ENCODE measurements at places on chromosomes 2 and 18.

GRCh38 chr18:55085557-55086285 is 126.5 kb upstream of the CCDC68 start:
- no peak for DNase-seq

DNA sequence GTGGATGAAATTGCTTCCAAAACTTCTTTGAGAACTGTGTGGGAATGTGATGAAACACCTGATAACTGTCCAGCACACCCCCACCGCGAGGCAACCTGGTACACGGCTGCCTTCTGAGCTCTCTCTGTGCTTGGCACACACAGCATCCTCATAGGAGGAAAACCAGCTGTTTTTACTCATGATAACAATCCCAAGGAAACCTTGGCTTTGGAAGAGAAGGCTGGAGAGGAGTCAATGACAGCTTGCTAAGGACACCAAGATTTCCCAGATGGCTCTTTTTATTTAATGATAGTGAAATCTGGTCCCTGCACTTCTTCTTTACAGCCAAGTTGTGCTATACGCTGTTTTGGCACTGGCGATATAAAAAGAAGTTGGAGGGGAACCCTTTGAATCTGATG is 232.5 kb upstream of the FN1 start:
- no peak for DNase-seq

- DNase-seq, result no peak
Observed at GRCh38 chr2:205679410-205680009, 2.8 kb upstream of the NRP2 start.

DNA sequence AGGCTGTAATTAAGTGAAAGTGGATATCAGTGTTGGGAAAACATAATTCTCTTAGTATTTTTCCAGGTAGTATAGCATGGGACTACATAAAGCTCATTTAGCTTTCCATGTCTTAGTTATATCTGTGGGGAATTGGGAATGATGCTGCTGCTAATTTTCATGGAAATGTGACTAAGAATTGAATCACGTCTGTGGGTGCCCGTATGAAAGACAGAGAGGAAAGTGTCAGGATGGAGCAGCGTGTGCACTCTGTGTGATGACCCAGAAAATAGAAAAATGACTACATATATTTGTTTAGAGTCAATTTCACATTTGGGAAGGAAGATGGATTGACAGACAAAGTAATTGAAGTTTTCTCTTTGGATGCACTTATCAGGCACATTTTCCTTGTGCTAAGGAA is 212.1 kb downstream of the PTPRM start:
- DNase-seq, result no peak

DNA sequence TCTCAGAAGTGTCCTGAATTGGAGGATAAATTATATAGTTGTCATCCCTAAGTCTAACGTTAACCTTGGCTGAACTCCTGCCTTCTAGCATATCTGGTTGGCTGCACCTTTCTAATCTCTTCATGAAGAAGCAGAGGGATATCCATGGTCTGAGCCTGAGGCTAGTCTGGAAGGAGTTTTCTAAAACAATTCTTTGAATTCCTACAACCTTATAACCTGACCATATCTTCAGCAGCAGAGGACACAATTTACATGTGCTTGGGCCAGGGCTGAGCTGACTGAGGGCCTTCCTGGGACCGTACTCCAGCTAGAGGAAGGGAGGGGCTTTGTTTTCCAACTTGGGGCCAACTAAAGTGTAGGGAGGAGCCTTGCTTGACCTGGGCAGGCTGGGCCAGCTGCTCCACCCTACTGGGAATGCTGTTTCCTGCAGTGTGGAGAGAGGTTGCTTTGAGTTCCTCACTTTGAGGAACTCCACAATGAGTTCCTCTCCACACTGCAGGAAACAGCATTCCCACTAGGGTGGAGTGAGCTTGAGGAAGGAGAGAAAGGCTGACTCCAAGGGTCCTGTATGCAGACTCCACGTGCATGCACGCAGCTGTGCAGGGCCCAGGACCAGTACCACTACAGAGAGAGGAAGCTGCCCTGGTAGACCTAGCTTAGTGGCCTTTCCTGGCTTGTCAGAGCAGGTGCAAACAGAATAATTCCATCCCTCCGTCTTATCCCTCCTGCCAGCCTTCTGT is 19.6 kb downstream of the CEP68 start:
- no peak for DNase-seq

- DNase-seq, result peak; percentile 39
Observed at GRCh38 chr2:215888680-215889079, 124.7 kb downstream of the MREG start.

DNA sequence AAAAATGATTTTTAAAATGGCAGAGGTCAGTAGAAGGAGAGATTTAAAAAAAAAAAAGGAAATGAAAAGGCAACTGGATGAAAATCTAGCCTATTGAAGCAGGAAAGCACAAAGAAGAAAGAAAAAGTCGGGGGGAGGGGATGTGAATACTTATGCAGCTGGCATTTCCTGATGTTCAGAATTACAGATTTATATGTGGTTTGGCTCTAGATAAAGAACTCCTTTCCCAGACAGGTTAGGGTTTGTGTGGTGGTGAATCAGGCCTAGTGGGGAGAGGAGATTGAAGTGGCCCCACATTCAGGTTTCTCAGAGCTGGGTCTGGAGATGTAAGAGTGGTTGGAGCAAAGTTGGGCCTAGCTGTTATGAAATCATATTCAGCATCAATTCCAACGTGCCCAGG is 394.4 kb downstream of the FIGN start:
- DNase-seq, result peak; percentile 50

GRCh38 chr2:73203055-73203681 is 794 bp downstream of the NOTO start:
- no peak for DNase-seq

DNA sequence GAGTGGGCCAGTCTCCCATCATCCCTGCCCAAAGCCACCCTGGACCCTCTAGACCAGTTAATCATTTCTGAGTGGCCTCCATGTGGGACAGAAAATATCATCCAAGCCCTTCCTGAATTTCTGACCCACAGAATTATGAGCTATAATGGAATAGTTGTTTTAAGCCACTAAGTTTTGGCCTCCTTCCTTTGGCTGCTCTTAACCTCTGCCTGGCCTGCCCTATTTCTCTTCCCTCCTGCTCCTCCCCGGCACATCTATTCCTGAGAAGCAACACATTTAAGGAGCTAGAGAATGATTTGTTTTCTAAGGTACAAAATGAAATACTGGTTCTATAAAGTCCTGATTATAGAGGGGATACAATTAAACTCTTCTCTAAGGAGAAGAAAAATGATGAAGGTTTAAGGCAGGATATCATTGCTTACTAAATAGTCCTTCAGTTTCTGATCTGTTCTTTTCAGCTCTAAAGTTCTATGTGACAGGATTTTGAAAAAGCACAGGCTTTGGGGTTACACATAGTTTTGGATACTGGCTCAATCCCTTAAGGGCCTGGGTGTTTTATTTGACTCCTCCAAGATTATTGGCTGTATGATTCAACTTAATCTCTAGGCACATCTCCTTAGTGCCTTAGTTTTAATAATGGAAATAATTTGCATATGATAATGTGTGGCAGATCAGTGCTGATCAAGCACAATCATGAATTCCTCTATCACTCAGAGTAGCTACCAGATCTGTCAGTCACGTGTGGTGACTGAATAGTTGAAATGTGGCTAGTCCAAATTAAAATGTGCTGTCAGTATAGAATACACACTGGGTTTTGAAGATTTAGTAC is 240.3 kb downstream of the VAPA start:
- DNase-seq, result no peak

DNA sequence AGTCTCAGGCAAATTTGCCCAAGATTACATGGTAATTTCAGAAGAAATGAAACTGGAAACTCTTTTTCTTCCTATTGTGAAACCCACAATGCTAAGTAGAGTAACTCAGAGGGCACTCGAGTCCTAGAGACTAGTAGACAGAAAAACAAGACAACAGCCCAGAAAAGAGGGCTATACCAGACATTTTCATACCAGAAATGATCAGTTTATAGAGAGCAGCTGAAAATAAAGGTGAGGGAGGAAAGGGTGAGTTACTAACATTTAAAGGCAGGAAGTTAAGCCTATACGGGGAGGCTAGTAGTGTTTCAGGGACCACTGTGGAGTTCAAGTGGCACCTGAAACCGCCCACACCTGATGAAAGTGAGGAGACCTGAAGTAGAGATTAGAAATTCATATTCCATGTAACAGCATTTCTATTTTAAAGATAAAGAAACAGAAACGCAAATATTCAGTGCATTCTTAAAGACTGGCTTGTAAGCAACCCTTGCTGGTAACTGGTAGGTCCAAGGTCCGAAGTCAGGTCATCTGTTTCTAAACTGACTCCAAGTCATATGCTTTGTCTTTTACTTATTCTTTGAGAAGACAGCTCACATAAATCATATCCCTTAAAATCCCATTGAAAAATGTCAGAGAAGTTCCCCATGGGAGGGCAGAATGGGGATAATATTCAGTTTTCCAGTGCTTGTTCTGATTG is 145.1 kb upstream of the ITGB6 start:
- DNase-seq, result no peak

GRCh38 chr2:103880081-103880834 is 973.7 kb upstream of the POU3F3 start:
- no peak for DNase-seq

DNA sequence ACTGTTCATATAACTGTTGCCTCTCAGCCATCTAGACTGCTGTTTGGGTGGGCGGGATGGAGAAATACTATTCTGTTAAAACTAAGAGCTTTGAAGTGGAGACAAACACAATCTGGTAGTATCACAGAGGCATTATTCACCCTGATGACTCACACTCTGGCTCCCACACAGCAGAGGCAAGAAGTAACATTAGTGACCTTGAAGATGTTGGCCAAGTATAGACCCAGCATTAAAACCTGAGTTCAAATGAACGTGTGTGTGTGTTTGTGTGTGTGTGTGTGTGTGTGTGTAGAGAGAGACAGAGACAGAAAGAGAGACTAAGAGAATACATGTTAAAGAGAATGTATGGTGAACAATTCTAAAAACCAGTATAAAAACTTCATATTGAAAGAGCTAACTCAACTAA is 22.5 kb upstream of the ACVR1 start:
- DNase-seq, result peak; percentile 92

DNA sequence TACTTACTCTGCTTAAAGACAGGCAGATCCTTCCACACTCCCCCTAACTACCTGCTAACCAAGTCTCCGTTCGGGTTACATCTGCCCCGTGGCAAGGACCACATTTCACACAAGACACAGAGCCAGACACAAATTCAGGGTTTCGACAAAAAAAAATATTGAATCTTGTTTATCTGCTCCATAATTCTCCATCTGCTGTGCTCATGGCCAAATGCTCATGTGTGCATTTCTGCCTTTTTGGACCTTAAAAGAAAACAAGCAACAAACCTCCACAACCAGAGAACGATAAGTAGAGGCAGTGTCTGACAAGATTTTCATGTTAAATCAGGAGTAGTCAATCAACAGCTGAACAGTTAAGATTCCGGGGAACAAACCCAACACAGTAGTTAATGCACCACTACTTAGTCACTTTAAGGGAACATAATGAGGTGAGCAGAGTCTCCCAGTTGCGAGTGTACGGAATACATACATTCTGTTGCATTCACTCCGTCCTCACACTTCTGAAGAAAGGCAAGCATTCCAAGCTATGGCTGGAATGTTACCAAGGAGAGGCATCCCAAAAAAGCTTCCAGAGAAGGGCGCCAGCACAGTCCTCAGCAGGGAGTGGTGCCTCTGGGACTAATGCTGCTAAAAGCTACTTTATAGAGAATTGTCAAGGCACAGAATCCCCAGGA is 121.0 kb downstream of the ANKRD44 start:
- DNase-seq, result no peak

DNA sequence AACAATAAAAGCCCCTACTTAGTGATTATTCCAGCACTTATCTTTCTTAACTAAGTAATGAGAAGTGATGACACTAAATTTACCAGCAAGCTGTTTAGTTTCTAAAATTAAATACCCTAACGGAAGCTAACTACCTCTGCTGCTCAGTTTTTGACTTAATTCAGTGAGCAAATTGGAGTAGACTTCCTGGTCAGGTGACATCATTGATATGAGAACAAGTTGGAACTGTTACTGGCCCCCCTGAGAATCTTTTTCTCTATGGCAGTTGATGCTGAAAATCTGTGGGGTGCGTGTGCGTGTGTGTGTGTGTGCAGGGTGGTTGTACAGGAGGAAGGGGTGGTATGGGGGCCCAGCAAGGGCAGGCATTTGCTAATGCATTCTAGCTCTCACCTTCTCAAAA is 35.5 kb upstream of the BMP10 start:
- DNase-seq, result no peak

- peak; percentile 61 for DNase-seq
Observed at GRCh38 chr2:107712857-107713256, 113.8 kb upstream of the RGPD4 start.

- DNase-seq, result peak; percentile 27
Observed at GRCh38 chr2:27378096-27378808, 2.3 kb downstream of the ZNF513 start.

GRCh38 chr2:174325373-174326160 is 9.2 kb upstream of the SP9 start:
- DNase-seq, result no peak

- no peak for DNase-seq
Observed at GRCh38 chr2:50769406-50770181, 262.3 kb downstream of the NRXN1 start.

DNA sequence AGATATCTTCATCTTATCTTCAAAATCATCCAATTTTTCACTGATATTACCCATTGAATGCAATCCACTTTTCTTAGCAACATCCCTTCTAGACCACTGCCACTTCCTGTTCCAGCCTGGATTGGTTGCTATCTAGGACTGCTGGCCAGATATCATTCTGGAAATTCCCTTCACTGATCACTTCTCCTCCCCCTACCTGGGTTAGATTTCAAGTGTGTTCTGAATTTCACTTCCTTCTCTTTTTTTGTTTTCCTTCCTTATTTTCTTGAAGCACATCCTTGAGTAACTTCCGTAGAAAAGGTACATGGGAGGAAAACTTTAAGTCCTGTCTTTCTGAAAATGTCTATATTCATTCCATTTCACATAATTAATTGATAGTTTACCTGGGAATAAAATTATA is 82.0 kb upstream of the IL1R2 start:
- DNase-seq, result no peak

GRCh38 chr2:193279361-193279760 is 1084.6 kb upstream of the TMEFF2 start:
- no peak for DNase-seq

- DNase-seq, result no peak
Observed at GRCh38 chr18:13366131-13366530, 147.6 kb downstream of the LDLRAD4 start.

- peak; percentile 50 for DNase-seq
Observed at GRCh38 chr2:86225581-86225980, 26.3 kb downstream of the MRPL35 start.

- DNase-seq, result no peak
Observed at GRCh38 chr2:240468303-240469238, 33.1 kb downstream of the GPC1 start.

- DNase-seq, result no peak
Observed at GRCh38 chr2:238104691-238105371, 4.7 kb downstream of the ESPNL start.

GRCh38 chr2:203484266-203485112 is 50.6 kb downstream of the RAPH1 start:
- peak; percentile 46 for DNase-seq

- no peak for DNase-seq
Observed at GRCh38 chr18:62284637-62285036, 40.5 kb upstream of the TNFRSF11A start.

DNA sequence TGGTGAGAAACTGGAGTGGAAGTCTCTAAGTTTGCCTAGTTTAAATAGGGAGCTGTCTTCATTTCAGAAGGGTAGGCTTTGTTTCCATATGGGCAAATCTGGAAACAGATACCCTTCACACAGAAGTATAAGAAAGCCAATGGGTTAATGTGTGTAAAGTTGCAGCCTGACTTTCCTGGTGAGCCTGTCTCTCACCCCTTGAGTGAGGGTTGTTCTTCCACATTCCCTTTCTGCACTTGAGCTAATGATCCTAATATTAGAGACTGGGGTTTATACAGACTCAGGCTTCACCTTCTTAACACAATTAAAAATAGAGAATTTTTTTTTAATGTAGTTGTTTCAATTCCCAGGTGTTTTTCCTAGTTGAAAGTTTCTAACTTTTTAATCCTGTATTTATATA is 108.6 kb upstream of the EML6 start:
- no peak for DNase-seq

Data from RPMI7951 (cell line).